ENCODE measurements at places on chromosomes 5 and 9.

GRCh38 chr9:132671620-132672412, 1.6 kb downstream of the GTF3C4 start:
- no peak for DNase-seq

GRCh38 chr5:36607114-36607571, 737 bp downstream of the SLC1A3 start:
- DNase-seq, result no peak

GRCh38 chr5:26807231-26808199, 230.9 kb downstream of the CDH9 start:
- DNase-seq, result no peak

DNA sequence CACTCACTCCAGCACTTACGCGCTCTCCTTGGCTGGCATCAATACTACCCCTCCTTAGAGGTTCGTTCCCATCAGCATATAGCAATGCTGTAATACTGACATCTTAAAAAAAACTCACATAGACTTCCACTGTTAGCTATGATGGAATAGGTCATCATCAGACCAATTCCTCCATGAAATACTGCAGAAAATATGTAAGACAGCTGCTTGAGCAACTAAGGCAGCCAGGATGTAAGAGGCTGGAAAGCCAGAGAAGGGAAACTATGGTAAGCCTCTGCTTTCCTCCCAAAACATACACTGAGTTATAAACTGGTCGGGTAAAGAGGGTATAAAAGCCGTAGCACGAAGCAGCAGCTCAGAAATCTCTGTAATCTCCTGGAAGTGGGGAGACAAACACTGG, 33.5 kb downstream of the AUH start:
- DNase-seq, result no peak

DNA sequence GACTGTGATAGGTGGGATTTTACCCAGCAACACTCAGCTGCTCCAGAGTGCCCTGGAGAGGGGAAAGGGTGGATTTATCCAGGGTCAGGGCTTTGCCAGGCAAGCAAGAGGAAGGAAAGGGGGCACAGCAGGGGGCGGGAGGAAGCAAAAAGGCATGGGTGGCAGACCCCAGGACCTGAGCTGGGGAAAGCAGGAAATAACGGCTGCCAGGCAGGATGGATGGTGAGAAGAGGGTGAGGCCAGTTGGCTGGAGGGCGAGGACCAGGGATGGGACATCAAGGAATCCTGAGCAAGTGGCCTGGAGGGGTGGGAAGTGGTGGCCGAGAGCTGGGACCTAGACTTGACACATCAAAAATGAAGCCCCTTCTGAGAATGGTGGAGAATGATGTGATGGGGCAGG, 64.2 kb downstream of the DUSP1 start:
- DNase-seq, result no peak

- DNase-seq, result no peak
Observed at GRCh38 chr5:112084149-112084548, 327.2 kb upstream of the NREP start.

GRCh38 chr5:145793574-145793973, 41.6 kb downstream of the PRELID2 start:
- no peak for DNase-seq

- DNase-seq, result no peak
Observed at GRCh38 chr9:17970277-17970676, 391.4 kb downstream of the SH3GL2 start.

DNA sequence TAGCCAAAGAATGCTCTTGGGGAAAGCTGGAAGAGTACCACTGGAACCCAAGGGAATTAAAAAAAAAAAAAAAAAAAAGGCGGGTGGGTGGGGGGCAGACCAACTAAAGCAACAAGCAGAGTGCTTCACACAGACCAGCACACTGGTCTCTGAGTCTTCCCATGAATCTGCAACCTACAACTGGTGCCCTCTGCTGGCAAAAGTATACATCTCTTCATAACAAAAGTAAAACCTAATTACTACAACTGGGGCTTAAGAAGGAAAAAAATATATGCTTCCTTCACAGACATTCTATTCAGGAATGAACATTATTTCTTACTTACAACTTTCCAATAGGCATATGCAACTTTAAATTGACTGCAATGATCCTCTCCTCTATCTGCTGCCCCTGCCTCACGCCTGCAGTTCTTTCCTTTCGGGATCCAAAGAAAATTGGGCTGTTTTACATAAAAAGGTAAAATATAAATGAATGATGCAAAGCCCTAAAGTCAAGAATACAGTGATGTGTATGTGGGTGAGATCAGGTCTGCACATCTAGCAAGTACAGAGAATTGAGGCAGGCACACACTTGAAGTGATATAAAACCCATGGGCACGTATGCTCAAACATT, 7.2 kb upstream of the KLHL3 start:
- DNase-seq, result peak; percentile 23

GRCh38 chr9:80504601-80505230, 933.0 kb downstream of the TLE4 start:
- DNase-seq, result no peak

DNA sequence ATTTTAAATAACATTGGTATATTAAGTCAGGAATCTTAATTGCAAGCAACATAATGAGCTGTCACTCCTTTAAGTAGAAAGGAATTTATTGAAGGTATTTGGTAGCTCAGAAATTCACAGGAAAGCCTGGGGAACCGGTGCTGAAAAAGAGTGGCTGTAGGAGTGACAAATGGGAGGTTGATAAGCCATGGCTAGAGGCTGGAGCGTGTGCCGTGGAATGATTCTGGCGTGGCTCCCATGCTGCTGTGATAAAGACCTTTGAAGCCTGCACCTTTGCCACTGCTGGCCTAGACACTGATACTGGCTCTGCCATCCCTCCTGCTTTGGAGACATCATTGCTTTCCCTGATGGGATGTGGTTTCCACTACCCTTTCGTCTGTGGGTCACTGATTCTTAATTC, 65.7 kb upstream of the ATG10 start:
- no peak for DNase-seq

- DNase-seq, result no peak
Observed at GRCh38 chr5:74995926-74996325, 56.4 kb downstream of the GCNT4 start.

GRCh38 chr5:6595405-6595804, 37.4 kb downstream of the NSUN2 start:
- DNase-seq, result no peak

- no peak for DNase-seq
Observed at GRCh38 chr9:112334432-112334841, 1.0 kb upstream of the PTBP3 start.

GRCh38 chr9:134989206-134990065, 71.7 kb upstream of the FCN1 start:
- DNase-seq, result no peak

- no peak for DNase-seq
Observed at GRCh38 chr5:154460172-154460571, 14.4 kb downstream of the SAP30L start.

GRCh38 chr5:5192681-5193080, 52.6 kb downstream of the ADAMTS16 start:
- no peak for DNase-seq

GRCh38 chr5:36369219-36369690, 67.6 kb upstream of the RANBP3L start:
- DNase-seq, result no peak

- DNase-seq, result no peak
Observed at GRCh38 chr5:172740428-172741205, 30.4 kb downstream of the DUSP1 start.

Measured in NK-92 treated with Interleukin-12 subunit alpha and Interleukin-12 subunit beta, amount 100 ng/mL, for 24 hours (cell line).